GM23248 (cell line): ENCODE measurements at places on chromosomes 7 and 10.

DNA sequence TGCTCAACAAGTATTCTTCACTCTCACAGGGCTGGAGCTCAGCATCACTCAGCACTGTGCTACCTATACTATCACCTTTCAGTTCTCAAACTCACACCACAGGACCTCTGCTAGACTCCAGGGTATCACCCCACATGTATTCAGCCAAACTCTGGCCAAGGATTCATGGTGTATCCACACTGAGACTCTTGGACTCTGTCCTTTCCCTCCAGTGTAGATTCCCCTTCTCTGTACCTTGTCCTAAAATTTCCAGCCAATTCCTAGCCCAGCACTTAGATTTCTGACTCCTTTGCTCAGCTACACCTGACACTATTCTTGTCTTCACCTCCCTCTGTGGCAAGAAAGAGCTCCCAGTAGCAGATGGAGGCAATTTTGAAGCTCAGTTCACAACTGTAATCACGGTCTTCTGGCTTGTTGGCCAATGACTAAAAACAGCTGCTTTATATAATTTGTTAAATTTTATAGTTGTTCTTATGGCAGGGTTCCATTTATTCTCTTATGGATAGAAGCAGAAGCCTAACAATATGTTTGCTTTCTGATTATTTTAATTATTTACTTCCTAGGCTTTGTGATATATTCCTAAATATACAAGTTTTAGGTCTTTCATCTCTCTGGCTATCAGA is 258.8 kb downstream of the THSD7A start:
- no peaks in the 10 kb centered on the region for H3K27me3 ChIP-seq
- H3K27ac ChIP-seq: no peak overlapping the region
- no peak for DNase-seq

DNA sequence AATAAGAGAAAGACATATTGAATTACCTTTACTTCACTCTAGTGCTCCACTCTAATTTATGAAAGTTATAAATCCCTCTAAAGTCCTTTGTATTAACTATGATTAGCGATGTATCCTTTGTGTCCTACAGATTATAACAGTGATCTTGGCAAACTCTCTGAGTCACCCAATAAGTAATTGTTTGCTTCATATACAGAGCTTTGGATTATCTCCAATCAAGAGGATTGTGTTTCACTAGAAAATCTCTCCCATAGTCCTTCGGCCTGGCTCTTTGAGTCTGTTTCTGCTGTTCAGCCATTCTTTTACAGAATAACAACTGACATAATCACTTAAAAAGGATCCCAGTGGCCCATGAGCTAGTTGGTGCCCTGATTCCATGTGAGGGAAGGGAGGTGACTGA is 9.5 kb downstream of the LMOD2 start:
- no peak overlapping the region for H3K27ac ChIP-seq
- no peaks in the 10 kb centered on the region for H3K36me3 ChIP-seq
- peaks cover 8% of the 10 kb centered on the region for H3K27me3 ChIP-seq
- no peak overlapping the region for H3K4me3 ChIP-seq
- DNase-seq: no peak

DNA sequence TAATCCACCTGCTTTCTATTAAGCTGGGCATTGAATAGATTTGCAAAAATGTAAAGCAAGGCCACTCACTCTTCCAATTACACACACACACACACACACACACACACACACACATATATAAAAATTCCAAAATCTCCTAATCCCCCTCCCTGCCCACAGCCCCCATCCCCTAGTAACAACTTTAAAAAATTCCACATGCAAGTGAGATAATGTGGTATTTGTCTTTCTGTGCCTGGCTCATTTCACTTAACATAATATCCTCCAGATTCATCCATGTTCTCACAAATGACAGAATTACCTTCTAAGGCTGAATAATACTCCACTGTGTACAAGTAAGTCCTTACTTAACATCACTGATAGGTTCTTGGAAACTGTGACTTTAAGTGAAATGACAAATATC is 24.2 kb downstream of the SH2D4B start:
- no peak for DNase-seq
- no peaks in the 10 kb centered on the region for H3K4me1 ChIP-seq
- no peak overlapping the region for H3K4me3 ChIP-seq
- H3K27ac ChIP-seq: no peak overlapping the region

DNA sequence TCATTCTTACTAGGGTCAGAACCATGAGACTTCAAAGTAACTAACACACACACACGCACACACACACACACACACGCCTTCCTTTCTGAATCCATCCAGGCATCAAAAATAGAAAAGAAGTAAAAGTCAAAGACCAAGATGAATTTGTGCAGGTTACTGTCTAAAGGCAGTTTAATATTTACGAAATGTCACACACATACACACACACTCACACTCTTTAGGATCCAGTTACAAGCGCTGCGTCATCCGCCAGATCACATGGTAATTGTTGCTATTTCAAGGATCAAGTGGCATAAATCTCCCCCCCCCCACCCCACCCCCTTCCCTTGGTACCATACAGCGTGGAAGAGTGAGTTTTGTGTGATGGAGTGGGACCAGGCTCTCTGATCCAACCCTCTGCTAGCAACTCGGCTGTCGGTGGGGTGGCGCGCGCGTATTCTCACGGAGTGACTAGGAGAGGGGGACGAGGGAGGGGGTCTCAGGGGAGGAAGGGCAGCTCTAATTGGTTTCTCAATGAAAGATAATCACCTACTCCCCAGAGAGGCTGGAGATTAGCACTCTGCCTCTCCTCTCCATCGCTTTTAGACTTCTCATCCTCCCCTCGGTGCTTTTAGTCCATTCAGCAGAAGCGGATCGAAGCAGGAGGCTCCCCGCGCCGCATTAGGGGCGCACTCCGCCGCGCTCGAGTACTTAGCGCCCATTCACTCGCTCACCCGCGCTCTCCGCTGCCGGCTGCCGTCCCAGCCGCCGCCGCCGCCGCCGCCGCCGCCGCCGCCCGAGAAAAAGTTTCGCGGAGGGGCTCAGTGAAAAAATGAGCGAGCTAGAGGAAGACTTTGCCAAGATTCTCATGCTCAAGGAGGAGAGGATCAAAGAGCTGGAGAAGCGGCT is 83.5 kb upstream of the PRKG1 start:
- H3K27me3 ChIP-seq: no peaks in the 10 kb centered on the region
- no peaks in the 10 kb centered on the region for H3K36me3 ChIP-seq
- peaks cover 45% of the 10 kb centered on the region for H3K4me1 ChIP-seq
- peak; percentile 91 for DNase-seq

DNA sequence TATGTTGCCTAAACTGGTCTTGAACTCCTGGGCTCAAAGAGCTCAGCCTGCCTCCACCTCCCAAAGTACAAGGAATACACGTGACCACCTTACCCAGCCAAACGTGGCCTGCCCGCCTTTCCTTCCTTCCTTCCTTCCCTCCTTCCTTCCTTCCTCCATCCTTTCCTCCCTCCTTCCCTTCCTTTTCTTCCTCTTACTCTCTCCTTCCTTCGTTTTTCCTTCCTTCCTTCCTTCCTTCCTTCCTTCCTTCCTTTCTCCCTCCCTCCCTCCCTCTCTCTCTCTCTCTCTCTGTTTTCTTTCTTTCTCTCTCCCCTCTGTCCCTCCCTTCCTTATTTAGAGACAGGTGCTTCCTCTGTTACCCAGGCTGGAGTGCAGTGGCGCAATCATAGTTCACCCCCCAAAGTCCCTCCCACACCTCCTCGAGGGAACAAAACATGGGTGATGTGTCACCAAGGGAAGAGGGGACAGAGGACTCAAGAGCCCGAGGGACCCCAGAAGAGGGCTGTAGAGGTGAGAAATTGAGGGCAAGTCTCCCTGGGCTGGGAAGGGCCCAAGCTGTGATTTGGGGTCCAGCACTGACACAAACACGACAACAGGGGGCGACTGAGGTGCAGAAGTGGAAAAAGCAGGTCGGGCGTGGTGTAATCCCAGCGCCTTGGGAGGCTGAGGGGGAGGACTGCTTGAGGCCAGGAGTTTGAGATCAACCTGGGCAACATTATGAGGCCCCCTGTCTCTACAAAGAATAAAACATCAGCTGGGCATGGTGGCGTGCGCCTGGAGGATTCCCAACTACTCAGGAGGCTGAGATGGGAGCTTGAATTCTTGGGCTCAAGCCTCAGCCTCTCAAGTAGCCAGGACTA is 28.1 kb downstream of the EPHB4 start:
- H3K36me3 ChIP-seq: no peaks in the 10 kb centered on the region
- no peak overlapping the region for H3K27ac ChIP-seq
- no peaks in the 10 kb centered on the region for H3K27me3 ChIP-seq
- peaks cover 25% of the 10 kb centered on the region for H3K4me1 ChIP-seq
- no peak overlapping the region for H3K4me3 ChIP-seq

GRCh38 chr7:152617056-152617455 is 58.9 kb downstream of the XRCC2 start:
- no peaks in the 10 kb centered on the region for H3K36me3 ChIP-seq
- no peaks in the 10 kb centered on the region for H3K27me3 ChIP-seq
- no peak overlapping the region for H3K4me3 ChIP-seq
- peak; percentile 35 for DNase-seq

DNA sequence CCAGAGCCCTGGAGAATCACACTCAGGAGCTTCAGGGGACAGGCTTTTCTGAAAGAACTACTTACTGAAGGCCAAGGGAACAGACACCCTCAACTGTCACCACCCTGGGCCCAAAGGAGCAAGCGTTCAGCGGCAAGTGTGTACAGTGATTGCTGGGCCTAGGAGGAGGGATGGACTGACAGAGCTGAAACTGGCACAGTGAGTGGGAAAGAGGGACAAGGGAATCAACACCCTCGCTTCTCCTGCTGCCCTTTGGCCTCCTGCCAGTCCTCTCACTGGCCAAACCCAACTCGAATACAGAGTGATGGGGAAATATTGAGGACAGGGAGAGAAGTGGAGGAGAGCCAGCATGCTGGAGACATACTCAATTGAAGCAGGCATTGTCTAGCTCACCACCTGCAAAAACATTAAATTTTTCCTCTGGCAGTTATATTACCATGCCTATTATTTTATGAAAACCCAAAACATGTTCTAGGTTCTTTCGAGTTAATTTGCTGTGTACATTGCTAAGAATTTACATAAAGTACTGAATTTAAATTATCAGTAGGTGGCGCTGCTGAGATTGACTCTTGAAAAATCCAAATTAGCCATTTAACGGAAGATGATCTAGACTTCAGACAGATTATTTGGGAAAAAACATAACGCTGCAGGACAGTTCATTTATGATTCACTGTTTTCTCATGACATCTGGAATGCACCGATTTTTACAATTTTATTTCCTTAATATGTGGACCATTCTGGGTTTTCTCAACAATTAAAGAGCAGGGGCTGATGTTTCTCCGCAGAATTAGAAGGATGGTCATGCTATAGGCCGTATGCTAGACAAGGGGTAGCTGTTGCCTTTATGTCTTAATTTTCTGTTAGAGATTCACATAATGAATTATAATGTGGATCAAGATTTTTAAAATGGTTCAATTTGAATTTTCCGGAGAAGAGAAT is 14.7 kb upstream of the TMEM236 start:
- peak; percentile 65 for DNase-seq
- H3K27me3 ChIP-seq: no peaks in the 10 kb centered on the region
- H3K4me1 ChIP-seq: no peaks in the 10 kb centered on the region
- H3K36me3 ChIP-seq: no peaks in the 10 kb centered on the region

- H3K4me1 ChIP-seq: peaks cover 8% of the 10 kb centered on the region
- H3K4me3 ChIP-seq: peak within 1 kb of the TSS; percentile 98
- peak within 1 kb of the TSS; percentile 100 for H3K27ac ChIP-seq
- H3K27me3 ChIP-seq: no peaks in the 10 kb centered on the region
- H3K36me3 ChIP-seq: peaks cover 43% of the 10 kb centered on the region
Observed at GRCh38 chr10:3784510-3785250, at the start of gene KLF6. TSS of gene KLF6 (minus strand) at chr10:3785209. CDS start at chr10:3785014, 195 bp downstream.

DNA sequence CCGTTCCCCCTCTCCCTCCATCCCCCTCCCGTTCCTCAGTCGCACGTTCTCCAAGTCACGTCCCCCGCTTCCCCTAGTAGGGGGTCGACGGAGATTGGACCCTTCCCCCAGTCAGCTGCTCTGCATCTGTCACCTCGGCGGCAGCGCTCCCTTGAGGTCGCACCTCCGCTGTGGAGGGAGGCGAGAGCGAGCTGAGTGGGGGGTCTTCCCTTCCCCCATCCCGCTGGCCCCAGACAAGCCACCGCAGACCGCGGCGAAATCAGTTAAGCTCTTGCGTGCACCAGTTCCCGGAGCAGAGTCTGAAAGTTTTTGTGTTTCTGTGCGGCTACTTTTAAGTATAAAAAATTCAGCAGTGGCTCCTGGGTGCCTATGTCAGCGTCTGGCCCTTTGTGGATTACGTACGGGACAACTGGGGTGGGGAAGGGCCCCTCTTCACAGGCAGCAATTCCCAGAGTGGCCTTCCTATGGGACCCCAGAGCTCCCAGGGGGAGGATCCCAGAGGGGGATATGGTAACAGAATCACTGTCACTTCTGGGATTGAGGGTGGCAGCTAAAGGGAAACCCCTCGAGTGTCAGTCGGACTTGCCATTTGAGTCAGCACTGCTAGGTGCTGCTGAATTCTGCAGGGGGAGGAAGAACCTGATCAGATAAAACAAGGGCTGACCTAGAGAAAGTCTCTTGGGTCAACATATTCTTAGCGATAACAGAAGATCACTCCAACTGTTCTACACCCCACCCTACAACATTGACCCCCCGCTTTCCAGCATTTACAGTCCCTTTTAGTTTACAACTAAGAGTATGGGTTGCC is 12.5 kb upstream of the DDIT4 start:
- DNase-seq: peak; percentile 59
- H3K36me3 ChIP-seq: no peaks in the 10 kb centered on the region
- no peaks in the 10 kb centered on the region for H3K27me3 ChIP-seq
- peaks cover 26% of the 10 kb centered on the region for H3K4me1 ChIP-seq

DNA sequence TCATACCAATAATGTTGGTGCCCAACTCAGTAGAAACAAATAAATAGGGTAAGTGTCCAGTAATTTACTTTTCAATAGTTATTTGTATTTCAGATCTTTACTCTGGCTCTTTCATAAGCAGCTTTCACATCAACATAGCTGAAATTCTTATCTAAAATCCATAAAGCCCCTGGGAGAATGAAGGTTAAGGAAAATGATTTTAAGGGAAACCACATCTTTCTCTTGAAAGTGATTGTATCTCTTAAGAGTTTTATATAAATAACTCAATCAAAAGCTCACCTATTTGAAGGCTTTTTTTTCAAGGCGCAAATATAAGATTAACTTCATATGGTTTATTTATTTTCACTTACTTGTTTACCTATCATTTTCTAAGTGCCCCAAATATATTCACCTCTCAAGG is 324.4 kb downstream of the HGF start:
- DNase-seq: no peak
- no peak overlapping the region for H3K27ac ChIP-seq
- no peaks in the 10 kb centered on the region for H3K27me3 ChIP-seq
- peaks cover 11% of the 10 kb centered on the region for H3K4me1 ChIP-seq
